Panc1 (cell line): ENCODE measurements at places on chromosomes 13 and 19.

DNA sequence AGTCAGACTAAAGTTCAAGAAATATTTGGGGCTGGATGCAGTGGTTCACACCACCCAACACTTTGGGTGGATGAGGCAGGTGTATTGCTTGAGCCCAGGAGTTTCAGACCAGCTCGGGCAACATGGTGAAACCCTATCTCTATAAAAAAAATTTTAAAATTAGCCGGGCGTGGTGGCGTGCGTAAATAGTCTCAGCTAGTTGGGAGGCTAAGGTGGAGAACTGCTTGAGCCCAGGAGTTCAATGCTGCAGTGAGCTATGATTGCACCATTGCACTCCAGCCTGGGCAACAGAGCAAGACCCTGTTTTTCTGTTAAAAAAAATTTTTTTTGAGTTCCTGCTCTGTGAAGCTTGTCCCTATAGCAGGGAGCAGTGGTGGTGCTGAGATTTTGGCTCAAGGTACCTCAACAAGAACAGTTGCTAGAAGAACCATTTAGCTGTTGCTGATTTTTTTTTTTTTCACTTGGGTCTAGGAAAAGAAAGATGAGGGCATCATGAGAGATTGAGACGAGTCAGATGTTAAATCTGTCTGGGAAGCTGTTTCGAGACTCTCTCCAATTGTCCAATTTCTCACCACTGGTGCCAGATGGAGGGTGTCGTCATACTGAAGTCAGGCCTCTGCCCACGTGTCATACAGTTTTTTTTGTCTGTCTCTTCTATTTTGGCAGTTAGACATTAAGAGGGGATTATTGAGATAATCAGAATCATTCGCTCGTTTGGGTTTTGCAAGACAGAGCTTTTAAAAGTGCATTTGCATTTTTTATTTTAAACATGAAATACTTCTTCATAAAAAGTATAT, 3.7 kb downstream of the SLC25A42 start:
- no peak overlapping the region for H3K27ac ChIP-seq
- no peaks in the 10 kb centered on the region for H3K27me3 ChIP-seq
- H3K4me3 ChIP-seq, result no peak overlapping the region
- no peak for DNase-seq
- H3K4me1 ChIP-seq, result peaks cover 7% of the 10 kb centered on the region

DNA sequence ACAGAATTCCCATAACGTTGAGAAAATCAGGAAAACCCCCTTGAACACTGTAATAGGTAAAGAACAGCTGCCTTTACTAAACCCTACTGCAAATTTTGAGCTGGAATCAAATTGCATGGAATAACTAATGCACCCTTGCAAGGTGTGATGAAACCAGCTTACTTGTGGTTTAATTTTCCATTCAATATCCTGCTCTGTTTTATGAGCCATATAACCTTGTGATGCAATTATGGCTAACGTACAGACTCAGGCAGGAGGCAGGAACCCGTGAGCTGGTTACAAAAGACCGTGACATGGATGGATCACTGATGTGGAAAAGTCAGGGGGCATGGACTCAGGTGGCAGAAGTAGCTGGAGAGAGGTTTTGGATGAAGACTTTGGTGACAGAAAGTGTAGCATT, 438.6 kb downstream of the COG6 start:
- no peaks in the 10 kb centered on the region for H3K36me3 ChIP-seq
- no peak overlapping the region for H3K4me3 ChIP-seq
- H3K27me3 ChIP-seq, result no peaks in the 10 kb centered on the region
- no peaks in the 10 kb centered on the region for H3K4me1 ChIP-seq

DNA sequence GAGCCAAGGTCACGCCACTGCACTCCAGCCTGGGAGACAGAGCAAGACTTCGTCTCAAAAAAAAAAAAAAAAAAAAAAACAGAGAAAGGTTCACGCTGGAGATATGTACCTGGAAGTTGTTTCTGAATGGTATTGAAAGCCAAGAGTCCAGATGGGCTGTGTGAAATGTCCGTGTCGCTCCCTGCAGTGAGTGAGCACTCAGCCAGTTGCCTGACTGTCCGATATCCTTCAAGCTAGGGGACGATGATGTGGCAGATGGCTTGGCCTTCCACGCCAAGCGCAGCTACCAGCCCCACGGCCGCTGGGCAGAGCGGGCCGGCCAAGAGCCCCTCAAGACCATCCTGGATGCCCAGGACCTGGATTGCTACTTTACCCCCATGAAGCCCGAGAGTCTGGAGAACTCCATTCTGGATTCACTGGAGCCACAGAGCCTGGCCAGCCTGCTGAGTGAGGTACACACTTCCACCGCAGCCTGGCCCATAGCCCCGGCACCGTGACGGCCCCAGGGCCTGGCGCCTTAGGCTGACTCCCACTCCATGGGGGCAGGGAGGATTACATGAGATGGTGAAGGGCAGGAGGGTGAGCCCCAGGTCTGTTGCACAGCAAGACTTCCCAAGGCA, 11.7 kb upstream of the OVOL3 start:
- DNase-seq, result no peak
- peaks cover 15% of the 10 kb centered on the region for H3K36me3 ChIP-seq
- H3K27me3 ChIP-seq, result no peaks in the 10 kb centered on the region
- no peak overlapping the region for H3K4me3 ChIP-seq
- no peak overlapping the region for H3K27ac ChIP-seq

GRCh38 chr19:20513189-20513904, 52.2 kb downstream of the ZNF737 start:
- no peaks in the 10 kb centered on the region for H3K4me1 ChIP-seq
- H3K36me3 ChIP-seq, result no peaks in the 10 kb centered on the region
- no peak overlapping the region for H3K27ac ChIP-seq
- no peak overlapping the region for H3K4me3 ChIP-seq

DNA sequence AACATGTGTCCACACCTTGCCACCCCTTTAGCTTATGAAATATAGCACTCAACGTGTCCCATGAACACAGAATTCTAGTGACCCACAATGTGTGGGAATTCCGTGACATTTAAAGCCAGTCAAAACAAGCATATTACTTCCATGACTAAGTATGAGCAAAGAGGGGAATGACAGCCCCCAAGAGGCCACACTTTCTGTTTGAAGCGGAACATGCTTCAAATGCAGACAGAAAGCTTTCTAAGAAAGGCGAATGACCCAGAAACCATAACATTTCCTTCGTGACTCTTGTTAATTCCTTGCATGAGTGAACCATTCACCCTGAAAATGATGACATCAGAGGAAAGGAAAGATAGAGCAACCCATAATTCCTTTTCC, 122.0 kb upstream of the FNDC3A start:
- no peaks in the 10 kb centered on the region for H3K4me1 ChIP-seq
- no peak for DNase-seq
- H3K27me3 ChIP-seq, result no peaks in the 10 kb centered on the region

GRCh38 chr13:66879988-66880387, 350.1 kb downstream of the PCDH9 start:
- H3K27me3 ChIP-seq, result no peaks in the 10 kb centered on the region
- no peak overlapping the region for H3K27ac ChIP-seq
- H3K4me3 ChIP-seq, result no peak overlapping the region
- H3K36me3 ChIP-seq, result no peaks in the 10 kb centered on the region
- H3K4me1 ChIP-seq, result no peaks in the 10 kb centered on the region

DNA sequence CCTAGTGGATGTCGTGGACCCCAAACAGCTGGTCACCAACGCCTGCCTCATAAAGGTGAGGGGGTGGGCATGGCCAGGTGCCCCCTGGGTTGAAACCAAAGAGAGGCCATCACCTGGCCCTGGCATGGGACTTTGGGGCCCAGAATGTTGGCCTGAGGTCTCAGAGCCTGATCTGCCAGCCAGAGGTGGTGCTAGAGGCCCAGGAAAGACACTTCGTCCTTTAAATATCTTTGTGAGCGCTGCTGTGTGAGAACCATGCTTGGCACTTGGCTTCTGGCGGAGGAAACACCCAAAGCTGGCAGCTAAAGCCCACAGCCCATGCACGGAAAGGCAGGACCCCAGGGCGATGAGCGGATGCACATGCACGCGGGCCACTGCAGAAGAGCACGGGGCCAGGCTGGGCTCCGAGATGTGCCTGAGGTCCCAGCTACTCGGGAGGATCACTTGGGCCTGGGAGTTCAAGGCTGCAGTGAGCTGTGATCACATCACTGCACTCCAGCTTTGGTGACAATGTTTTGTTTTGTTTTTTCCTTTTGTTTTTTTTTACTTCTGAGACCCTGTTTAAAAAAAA, 4.3 kb upstream of the ADM5 start:
- H3K27me3 ChIP-seq, result no peaks in the 10 kb centered on the region
- no peak overlapping the region for H3K4me3 ChIP-seq
- no peak overlapping the region for H3K27ac ChIP-seq
- peaks cover 11% of the 10 kb centered on the region for H3K4me1 ChIP-seq
- peaks cover 14% of the 10 kb centered on the region for H3K36me3 ChIP-seq

DNA sequence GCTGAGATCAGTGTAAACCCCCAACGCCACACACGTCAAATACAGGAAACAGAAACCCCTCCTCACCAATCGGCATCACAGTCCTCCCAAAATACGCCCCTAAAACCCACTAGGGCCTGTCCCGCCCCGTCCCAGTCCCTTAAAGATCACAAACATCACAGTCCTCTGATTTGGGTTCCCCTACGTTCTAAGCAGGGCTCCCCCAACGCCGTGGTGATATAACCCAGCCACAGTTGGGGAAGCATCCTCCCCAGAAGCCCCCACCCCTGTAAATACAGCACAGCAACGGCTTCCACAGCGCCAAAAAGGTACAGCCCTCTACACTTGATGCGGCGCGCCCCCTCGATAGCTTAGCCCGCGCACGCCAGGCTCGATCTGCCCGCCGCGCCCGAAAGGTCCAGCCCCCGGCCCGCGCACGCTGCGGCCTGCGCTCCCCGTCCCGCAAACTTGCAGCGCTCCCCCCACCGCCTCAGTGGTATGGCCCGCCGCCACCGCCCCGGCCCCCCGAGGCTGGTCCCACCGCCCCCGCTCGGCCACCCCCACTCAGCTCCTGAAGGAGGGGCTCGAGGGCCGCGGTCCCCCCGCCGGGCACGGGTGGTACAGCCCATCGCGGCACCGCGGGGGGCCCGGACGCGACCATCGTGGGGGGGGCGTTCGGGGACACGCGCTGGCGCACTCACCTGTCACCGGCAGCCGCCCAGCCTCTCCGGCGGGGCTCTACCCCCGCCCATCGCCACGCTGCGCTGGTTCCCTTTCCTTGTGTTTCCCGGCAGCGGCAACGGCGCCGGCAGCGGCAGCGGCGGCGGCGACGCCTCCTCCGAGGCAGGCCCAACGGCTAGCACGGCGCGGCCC, at the start of gene AKT2:
AKT2 (minus strand) TSS at position 845 of the 852 bp plus-strand sequence. CDS start 20,078 bp downstream, outside the sequence.
- peak within 1 kb of the TSS; percentile 36 for H3K4me3 ChIP-seq
- peaks cover 60% of the 10 kb centered on the region for H3K4me1 ChIP-seq
- peak within 1 kb of the TSS; percentile 89 for H3K27ac ChIP-seq
- peaks cover 9% of the 10 kb centered on the region; the same call in 1 of the 2 replicates for H3K36me3 ChIP-seq

DNA sequence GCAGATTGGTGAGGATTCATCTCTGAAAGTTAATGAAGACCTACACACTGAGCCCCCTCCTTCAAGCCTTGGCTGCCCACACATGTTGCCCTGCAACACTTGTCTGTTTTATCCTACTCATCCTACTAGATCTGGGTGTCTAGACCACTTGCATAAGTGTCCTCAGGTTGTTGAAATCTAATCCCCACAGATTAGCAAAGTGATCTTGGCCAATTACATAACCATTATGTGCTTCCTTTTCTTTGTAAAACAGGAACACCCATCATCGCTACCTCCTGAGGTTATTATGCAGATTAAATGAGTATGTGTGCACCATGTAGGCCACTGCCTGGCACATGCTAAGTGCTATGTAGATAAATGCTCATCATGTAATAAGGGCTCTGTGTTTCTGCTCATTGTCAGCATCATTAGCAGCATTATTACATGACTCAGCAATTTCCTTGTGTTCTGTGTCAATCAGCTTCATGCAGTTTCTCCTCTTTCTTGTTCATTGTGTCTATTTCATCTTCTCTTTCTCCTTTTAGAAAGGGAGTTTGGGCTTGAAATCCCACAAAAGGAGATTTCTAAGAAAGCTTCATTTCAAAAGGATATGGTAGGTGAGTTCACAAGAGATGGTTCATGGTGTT, 15.1 kb downstream of the ZNF175 start:
- DNase-seq, result no peak
- H3K4me3 ChIP-seq, result no peak overlapping the region
- no peaks in the 10 kb centered on the region for H3K27me3 ChIP-seq
- H3K4me1 ChIP-seq, result no peaks in the 10 kb centered on the region
- no peaks in the 10 kb centered on the region; the same call in 1 of the 2 replicates for H3K36me3 ChIP-seq

DNA sequence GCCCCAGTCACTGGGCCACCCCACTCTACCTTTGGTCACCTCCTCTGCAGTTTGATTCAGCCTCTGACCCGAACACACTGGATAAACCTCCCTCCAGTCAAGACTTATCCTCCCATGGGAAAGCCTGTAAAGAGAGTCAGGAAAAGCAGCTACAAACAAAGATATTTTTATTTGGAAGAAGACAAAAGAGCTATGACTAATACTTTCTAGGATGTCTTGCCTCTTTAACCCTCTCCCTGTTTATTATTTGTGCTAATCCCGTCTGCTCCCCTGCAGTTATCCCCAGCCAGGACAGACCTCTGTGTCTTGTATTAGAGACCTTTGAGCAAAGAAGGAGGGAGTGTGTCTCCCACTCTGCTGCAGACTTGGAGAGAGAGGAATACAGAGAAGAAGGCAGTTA, 178.3 kb downstream of the EFNB2 start:
- H3K4me3 ChIP-seq, result no peak overlapping the region
- DNase-seq, result no peak
- no peaks in the 10 kb centered on the region for H3K27me3 ChIP-seq

DNA sequence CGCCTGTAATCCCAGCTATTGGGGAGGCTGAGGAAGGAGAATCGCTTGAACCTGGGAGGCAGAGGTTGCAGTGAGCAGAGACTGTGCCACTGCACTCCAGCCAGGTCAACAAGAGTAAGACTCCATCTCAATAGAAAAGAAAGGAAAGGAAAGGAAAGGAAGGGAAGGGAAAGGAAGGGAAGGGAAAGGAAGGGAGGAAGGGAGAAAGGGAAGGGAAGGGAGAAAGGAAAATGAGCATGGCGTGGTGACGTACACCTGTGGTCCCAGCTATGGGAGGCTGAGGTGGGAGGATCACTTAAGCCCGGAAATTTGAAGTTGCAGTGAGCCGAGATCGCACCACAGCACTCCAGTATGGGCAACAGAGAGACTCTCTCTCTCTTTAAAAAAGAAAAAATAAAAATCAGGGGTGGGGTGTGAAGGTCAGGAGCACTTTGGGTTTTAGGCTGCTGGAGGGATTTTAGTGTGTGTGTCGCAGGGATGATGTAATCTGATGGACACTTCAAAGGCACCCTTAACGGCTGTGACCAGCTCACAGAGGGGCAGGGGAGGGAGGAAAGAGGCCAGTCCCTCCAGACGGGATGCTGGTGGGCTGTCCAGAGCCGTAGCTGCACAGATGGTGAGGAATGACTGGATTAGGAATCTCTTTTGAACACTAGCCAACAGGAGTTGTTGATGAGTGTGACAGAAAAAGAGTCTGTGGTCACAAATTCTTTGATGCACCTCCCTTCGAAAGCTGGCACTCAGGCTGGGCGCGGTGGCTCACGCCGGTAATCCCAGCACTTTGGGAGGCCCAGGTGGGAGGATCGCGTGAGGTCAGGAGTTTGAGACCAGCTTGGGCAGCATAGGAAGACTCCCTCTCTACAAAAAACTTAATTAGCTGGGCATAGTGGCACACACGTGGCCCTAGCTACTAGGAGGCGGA, 27.6 kb downstream of the TMPRSS9 start:
- no peak overlapping the region for H3K4me3 ChIP-seq
- H3K27me3 ChIP-seq, result no peaks in the 10 kb centered on the region
- no peaks in the 10 kb centered on the region for H3K36me3 ChIP-seq
- DNase-seq, result no peak

- no peaks in the 10 kb centered on the region for H3K27me3 ChIP-seq
- no peak for DNase-seq
- H3K4me3 ChIP-seq, result no peak overlapping the region
- H3K4me1 ChIP-seq, result no peaks in the 10 kb centered on the region
Measured at GRCh38 chr19:33551676-33552075, 30.1 kb upstream of the PEPD start.
